Right ventricle myocardium superior (tissue), 1 donor: ENCODE measurements at places on chromosomes 3 and 15. TPM values are rescaled to one million over a fixed set of nuclear protein-coding genes. Genes with fewer than 3 reads are reported as not detected.

GRCh38 chr3:172171396-172172075 lies 132.2 kb downstream of the FNDC3B start:
- DNase-seq = no peak

DNA sequence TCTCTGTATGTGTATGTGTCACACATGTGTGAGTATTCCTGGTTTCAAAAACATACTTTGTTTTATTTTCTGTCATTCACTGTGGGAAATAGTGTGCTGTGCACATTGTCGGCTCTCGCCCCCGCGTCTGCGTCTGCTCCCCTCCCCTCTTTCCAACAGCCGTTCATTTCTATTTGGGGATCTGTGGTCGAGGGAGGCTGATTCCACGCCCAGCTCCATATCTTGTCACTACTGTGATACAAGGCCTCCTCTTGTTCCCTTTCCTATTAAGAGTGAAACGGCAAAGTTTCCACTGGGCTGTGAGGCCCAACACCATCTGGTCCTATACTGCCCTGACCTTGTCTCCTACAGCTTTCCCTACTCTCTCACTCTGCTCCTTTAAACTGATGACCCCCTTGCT lies 172.5 kb upstream of the LRIG1 start:
- DNase-seq = no peak

DNA sequence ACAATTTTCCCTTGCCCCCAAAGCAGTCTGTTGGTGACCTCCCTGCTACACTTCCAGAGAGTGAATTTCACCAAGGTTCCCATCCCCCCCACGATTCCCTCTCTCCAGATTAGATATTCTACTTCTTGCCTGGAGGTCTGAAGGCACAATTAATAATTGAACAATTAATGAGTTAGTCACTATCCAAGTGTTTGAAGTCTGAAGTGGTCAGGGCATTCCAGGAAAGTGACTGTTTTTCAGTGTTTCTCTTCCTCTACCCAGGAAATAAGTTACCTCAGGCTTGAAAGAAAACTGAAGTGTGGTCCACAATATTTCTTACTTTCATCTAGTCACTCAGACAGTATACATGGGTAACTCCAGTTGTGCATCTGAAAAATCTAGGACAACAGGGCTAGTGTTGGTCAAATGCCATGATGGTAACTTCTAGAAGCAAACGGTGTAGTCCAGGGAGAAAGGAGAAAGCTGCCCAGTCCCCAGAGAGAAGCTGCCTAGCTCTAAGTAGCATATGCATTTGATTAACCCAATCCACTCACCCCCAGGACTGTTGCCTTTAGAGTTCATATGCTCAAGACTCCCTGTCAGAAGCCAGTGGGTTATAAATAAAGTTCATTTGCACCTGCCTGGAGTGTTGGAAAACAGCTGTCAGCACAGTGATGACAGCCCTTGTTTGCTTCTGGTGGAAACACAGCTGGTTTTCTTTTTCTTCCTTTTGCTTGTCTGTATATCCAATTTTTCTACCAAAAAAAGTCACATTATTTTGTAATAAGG lies 2.3 kb upstream of the TM4SF4 start:
- DNase-seq = no peak

DNA sequence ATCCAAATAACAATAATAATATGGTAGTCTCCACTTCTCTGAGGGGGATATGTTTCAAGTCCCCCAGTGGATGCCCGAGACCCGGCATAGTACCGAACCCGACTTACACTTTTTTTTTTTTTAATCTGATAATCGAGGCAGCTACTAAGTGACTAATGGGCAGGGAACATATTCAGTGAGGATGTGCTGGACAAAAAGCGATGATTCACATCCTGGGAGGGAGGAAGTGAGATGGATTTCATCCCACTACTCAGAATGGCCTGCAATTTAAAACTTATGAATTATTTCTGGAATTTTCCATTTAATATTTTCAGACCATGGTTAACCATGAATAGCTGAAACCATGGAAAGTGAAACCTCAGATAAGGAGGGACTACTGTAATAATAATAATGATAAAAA lies 49.5 kb upstream of the SELENOK start:
- no peak for DNase-seq

DNA sequence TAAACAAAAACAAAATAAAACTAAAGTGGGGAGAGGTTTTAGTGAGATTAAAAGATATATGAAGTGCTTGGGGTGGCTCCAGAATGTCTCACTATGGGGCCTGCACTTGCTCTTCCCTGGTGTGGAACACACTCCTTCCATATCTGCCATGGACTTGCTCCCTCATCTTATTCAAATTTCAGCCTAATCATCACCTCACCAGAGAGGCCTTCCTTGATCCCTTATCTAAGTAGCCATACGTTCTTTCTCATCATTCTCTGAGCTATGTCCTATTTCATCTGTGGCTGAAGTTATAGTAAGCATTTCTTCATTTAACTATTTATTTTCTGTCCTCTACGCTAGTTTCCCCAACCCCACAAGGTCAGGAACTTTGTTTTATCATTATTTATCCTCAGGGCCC lies 511.7 kb downstream of the NTRK3 start:
- no peak for DNase-seq

- no peak for DNase-seq
Observed at GRCh38 chr15:41258750-41259471, 27.8 kb downstream of the CHP1 start.

DNA sequence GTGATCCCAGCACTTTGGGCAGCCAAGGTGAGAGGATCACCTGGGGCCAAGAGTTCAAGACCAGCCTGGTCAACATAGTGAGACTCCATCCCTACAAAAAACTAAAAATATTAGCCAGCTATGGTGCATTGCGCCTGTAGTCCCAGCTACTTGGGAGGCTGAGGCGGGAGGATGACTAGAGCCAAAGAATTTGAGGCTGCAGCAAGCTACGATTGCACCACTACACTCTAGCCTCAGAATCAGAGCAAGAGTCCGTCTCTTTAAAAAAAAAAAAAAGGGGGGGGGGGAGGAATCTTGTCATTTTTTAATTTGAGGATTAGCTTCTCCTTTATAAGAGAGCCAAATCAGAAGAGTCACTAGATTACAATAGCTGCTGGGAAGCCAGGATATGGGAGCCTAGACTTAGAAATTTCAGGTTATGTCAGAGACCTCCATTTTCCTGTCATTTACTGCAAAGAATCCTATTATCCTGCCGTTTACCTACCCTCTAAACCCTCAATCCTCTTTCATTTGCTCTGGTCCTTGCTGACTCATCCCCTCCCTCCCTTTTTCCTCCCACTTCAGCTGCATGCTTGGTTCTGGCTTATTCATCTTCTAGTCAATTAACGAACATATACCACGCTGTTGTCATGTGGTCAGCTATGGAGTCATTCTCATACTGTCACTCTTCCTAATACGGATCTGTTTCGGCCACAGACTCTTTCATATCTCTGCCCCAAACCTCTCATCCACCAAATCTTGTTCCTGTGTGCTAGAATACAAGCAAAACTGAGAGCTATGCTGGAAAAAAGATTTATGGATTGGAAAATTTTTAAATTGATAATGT lies 83.8 kb upstream of the PPIB start:
- DNase-seq = no peak

DNA sequence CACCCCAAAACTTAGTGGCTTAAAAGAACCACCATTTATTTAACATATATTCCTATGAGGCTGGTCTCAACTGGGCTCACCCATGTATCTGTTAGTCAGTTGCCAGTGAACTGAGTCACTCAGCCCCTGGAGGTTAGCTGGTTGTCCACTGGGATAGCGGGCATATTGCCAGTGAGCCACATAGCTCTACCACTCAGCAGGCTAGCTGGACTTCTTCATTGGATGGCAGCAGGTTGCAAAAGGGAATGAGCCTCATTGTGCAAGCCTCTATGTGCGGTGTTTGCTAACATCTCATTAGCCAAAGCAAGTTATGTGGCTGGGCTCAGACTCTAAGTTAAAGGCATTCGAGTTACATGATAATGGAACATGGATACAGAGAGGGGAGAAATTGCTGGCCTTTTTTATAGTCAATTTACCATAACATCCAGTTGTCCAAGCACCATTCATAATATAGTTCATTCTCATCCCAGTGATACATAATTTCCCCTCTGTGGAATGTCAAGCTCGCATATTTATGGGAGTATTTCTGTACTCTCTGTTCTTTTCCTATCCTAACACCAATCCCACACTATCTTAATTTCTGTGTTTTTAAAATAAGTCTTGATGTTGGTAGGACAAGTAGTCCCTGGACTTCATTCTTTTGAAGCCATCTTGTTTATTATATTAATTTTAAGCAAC lies 8.7 kb downstream of the BTD start:
- DNase-seq = no peak

- no peak for DNase-seq
Observed at GRCh38 chr3:35592589-35593295, 46.6 kb upstream of the ARPP21 start.

Gene XIRP1
- 249 TPM for total RNA-seq

Gene POTEB2
- total RNA-seq = not detected

Gene SOX14
- not detected for total RNA-seq

Gene ROBO2
- 0.11 TPM for total RNA-seq

Gene CKMT1B
- 0.75 TPM for total RNA-seq

Gene CACNA2D3
- total RNA-seq = 35.5 TPM
